ENCODE measurements at places on chromosomes 11 and 22. TPM values are rescaled to one million over a fixed set of nuclear protein-coding genes. Genes with fewer than 3 reads are reported as not detected.
A peak's percentile ranks its signal among the peaks of the same experiment; 100 is the strongest.

GRCh38 chr11:112637076-112637475 is 324.1 kb upstream of the NCAM1 start:
- no peak overlapping the region for H3K27ac ChIP-seq
- no peaks in the 10 kb centered on the region for H3K27me3 ChIP-seq
- no peak overlapping the region for H3K4me3 ChIP-seq
- peaks cover 27% of the 10 kb centered on the region for H3K36me3 ChIP-seq
- H3K4me1 ChIP-seq: peaks cover 6% of the 10 kb centered on the region
- no peak for DNase-seq

Gene FAM83F
- 19.6 TPM for total RNA-seq

DNA sequence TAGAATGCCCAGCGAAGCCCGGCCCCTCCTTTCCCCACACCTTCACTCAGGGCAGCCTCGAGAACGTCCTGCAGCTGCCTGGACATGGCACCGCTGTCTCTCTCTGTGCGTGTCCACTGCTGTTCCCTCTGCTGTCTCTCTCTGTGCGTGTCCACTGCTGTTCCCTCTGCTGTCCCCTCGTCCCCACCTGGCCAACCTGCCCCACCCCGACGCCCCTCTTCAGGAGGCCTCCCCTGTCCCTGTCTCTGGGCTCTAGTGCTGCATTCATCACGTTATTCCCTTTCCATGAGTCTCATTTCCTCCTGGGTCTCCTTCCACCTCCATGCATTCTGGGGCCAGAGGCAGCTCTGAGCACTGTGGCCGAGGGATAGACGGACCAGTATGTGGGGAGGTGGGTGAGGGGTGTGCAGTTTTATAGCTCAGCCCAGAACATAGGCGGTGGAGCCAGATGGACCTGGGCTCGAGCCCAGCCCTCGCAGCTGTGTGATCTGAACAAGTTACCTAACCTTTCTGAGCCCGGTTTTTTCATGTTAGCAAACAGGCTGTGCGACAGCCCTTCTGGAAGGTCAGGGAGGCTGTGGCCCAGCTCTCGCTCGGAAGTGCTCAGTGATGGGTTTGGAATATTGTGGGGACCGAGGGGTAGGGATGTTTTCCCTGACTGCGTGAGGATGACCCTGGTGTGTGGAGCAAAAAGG is 41.9 kb upstream of the SMIM38 start:
- no peak overlapping the region for H3K27ac ChIP-seq
- no peaks in the 10 kb centered on the region for H3K4me1 ChIP-seq
- no peak overlapping the region for H3K4me3 ChIP-seq
- H3K27me3 ChIP-seq: no peaks in the 10 kb centered on the region
- no peaks in the 10 kb centered on the region for H3K36me3 ChIP-seq
- DNase-seq: no peak

- H3K4me1 ChIP-seq: 0 out of 2 replicates have a peak, but pooled peaks cover 4% of the 10 kb centered on the region
- no peak overlapping the region for H3K4me3 ChIP-seq
Observed at GRCh38 chr11:121417055-121417551, 35.0 kb upstream of the SORL1 start.

DNA sequence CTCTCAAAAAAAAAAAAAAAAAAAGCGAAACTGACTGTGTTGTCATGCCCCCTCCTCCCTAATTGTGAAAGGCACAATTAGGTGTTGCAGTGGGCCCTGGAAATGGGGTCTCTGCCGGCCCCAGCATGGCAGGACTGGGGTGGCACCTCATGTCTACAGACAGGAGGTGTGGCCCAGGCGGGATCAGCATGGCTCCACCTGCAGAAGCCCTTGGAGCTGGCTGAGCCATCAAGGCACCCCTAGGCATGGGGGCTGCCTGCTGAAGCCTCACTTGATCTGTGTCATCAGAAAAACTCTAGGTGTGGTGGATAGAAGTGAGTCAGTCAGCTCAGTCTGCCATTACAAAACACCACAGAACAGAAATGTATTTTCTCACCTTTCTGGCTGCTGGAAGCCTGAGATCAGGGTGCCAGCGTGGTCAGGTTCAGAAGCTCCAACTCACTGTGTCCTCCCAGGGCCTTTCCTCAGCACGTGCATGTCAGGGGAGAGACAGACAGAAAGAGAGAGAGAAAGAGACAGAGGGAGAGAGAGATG is 10.1 kb upstream of the B4GALNT4 start:
- no peak overlapping the region for H3K27ac ChIP-seq
- no peak overlapping the region for H3K4me3 ChIP-seq
- DNase-seq: no peak
- H3K4me1 ChIP-seq: no peaks in the 10 kb centered on the region

DNA sequence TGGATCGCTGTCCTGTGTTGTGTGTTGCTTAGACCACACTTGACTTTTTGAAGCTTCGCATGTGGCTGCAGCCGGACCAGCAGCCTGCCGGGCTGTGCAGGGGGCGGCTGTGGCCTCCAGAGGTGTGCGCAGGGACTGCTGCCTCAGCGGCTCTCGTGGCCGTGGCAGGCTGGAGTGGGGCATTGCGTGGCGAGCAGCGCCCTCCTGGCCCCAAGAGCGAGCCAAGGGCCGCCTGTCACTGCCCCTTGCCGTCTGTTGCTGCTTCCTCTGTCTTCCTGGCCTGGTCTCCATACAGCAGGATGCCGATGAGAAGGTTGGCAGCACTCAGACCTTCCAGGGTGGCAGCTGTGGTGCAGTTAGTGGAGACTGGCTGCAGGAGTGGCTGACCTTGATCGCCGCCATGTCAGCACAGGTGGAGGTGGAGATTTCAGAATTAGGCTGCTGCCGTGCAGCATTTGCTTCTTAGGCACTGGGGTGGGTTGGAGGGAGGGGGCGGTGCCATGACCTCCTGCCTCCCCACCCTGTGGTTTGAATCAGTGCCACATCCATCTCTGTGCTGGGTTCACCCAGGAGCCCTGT is 34.0 kb downstream of the MUC6 start:
- H3K36me3 ChIP-seq: peaks cover 10% of the 10 kb centered on the region
- H3K27me3 ChIP-seq: no peaks in the 10 kb centered on the region
- DNase-seq: no peak
- no peak overlapping the region for H3K4me3 ChIP-seq
- H3K4me1 ChIP-seq: no peaks in the 10 kb centered on the region

DNA sequence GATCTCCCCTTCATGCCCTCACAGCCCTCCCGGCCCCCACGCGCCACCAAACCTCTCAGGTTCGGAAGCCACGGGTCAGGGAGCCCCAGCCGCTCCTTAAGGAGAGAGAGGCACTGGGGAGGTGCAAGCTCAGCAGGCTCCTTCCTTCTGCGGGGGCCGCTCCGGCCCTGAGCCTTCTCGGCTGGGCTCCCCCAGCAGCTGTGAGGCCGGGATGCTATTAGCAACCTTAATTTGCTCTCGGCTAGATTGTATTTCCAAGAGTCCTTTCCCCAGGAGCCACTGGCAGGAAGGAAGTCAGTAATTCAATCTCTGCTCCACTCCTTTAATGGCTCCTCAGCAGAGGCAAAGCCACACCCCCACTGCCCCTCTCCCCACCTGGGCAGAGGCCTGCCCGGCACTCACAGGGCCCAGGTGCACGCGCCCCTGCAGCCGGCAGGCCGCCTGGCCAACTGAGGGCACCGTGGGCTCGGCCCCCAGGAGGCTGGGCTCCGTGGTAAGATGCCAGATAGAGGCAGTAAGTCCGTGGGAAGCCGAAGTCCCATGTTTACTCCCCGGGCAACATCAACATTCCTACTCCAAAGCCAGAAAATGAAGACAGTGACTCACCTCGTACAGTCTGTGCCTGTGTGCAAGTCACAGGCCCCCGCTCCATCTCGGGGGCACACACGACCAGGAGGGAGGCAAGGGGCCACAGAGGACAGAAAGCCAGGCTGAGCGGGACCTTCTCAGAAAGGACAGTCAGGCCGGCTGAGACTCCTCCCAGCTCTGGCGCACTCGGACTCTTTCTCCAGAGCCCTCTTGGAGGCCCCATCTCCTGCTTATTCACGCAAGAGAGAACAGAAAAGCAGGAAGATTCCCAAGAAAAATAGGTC is 5.2 kb downstream of the IGSF9B start:
- peak; percentile 81 for DNase-seq
- H3K27ac ChIP-seq: no peak overlapping the region
- H3K4me3 ChIP-seq: peak overlapping the region; percentile 72
- peaks cover 19% of the 10 kb centered on the region for H3K4me1 ChIP-seq
- peaks cover 1% of the 10 kb centered on the region for H3K27me3 ChIP-seq

- peaks cover 7% of the 10 kb centered on the region for H3K4me1 ChIP-seq
- peak; percentile 88 for DNase-seq
- H3K27me3 ChIP-seq: peaks cover 3% of the 10 kb centered on the region
- no peak overlapping the region for H3K27ac ChIP-seq
- H3K36me3 ChIP-seq: peaks cover 24% of the 10 kb centered on the region
- peak overlapping the region; percentile 34 for H3K4me3 ChIP-seq
Observed at GRCh38 chr11:67614730-67615714, 8.3 kb downstream of the NDUFV1 start.

GRCh38 chr11:43803766-43804165 is 76.9 kb upstream of the ALKBH3 start:
- H3K36me3 ChIP-seq: peaks cover 43% of the 10 kb centered on the region
- no peak overlapping the region for H3K4me3 ChIP-seq
- no peaks in the 10 kb centered on the region for H3K4me1 ChIP-seq

Gene DNAJB7
- not detected for total RNA-seq

DNA sequence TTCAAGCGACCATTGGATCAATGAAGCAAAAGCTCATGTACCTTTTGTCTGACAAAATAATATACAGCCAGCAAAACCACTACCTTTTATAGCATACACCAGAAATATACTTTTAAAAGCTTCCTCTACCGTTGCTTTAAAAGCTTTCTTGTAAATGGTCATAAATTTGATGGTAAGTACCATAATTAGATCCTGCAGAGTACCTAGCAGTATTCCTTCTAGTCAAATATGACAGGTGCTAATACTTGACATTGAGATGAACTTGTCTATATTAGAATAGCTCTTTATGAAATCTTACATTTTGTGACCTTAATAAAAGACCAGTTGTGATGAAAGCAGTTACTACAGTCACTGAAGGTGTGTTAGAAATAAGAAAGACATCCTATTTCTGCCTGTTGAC is 340.5 kb upstream of the ANO3 start:
- no peaks in the 10 kb centered on the region for H3K27me3 ChIP-seq
- H3K27ac ChIP-seq: no peak overlapping the region
- no peaks in the 10 kb centered on the region for H3K36me3 ChIP-seq

- no peak overlapping the region for H3K4me3 ChIP-seq
- DNase-seq: no peak
- no peak overlapping the region for H3K27ac ChIP-seq
- no peaks in the 10 kb centered on the region for H3K4me1 ChIP-seq
- H3K27me3 ChIP-seq: no peaks in the 10 kb centered on the region
Observed at GRCh38 chr11:45210846-45211245, 64.4 kb downstream of the PRDM11 start.

DNA sequence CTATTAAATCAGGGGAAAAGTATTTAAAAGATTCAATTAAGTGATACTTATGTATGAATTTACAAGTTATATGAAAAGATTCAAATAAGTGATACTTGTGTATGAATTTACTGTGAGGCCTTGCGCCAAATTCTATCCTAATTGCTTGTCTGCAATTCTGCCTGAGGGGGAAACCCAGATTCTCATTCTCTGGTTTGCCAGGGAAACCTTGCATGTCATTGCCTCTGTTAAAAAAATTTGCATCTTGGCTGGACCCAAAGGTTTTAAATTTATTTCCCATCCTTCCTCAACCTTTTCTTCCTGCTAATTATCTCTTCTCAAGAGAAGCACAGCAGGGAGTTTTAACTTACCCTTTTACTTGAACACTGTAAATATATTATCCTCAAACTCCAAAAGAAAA is 13.8 kb downstream of the OLFML1 start:
- H3K4me3 ChIP-seq: no peak overlapping the region
- H3K27me3 ChIP-seq: no peaks in the 10 kb centered on the region
- DNase-seq: no peak
- H3K4me1 ChIP-seq: no peaks in the 10 kb centered on the region
- H3K36me3 ChIP-seq: no peaks in the 10 kb centered on the region

DNA sequence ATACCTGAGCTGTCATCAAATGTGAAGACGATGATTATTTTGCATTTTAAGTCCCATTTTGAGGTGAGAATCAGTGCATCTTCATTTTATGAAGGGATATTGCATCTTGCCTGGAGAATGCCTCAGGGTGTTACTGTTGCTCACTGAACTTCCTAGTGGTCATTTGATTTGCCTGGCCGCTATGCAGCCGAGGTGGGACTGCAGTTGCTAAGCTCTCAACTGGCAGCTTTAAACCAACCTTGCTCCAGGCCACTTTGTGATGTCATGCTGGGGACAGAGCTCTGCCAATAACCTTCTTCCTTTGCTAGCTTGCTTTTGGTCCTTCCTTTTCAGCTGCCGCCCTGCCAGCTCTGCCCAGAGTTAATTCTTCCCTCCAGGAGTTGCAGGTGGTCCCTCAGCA is 409.4 kb upstream of the B3GAT1 start:
- H3K36me3 ChIP-seq: no peaks in the 10 kb centered on the region
- DNase-seq: peak; percentile 32
- H3K4me1 ChIP-seq: no peaks in the 10 kb centered on the region
- no peak overlapping the region for H3K4me3 ChIP-seq

- H3K36me3 ChIP-seq: no peaks in the 10 kb centered on the region
- H3K4me3 ChIP-seq: no peak overlapping the region
- no peaks in the 10 kb centered on the region for H3K4me1 ChIP-seq
- H3K27ac ChIP-seq: no peak overlapping the region
- no peaks in the 10 kb centered on the region for H3K27me3 ChIP-seq
Observed at GRCh38 chr11:104279587-104279986, 115.6 kb upstream of the PDGFD start.

Gene CRY2
- total RNA-seq: 14.5 TPM

DNA sequence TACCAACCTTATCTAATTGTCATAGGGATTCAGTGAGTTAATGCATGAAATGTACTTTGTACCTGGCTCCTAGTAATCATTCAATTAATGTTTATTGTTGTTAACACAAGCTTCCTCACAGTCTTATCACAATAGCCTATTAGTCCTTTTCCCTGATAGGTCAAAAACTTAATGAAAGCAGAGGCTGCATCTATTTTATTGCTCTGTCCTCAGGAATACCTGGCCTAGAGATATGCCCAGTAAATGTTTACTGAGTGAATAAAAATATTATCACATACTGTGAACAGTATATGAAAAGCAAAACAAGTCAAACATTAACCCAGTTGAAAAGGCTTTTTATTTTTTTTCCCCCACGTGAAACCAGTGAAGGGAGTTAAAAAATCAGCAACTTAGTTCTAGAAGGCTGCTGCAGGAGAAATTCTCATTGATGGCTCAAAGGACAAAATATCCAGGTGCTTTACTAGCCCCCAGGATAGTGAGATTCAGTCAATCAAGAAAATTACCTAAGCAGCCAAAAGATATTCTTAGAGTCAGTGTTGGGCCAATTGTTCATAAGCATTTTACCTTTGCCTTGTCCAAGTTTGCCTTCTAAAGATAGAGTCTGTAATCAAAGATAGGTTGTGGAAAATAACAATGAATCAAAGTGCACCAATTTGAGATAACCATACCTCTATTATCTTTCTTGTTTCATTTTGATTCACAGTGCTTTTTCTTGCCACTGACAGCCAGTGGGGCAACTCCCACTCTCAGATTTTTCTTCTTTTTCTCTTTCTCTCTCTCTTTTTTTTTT is 34.4 kb upstream of the SLC6A5 start:
- no peak overlapping the region for H3K27ac ChIP-seq
- no peaks in the 10 kb centered on the region for H3K27me3 ChIP-seq
- H3K4me1 ChIP-seq: no peaks in the 10 kb centered on the region
- no peaks in the 10 kb centered on the region for H3K36me3 ChIP-seq
- no peak for DNase-seq
- H3K4me3 ChIP-seq: no peak overlapping the region

All from H9 (cell line).